ENCODE measurements at places on chromosomes 6 and 20.
A peak's percentile ranks its signal among the peaks of the same experiment; 100 is the strongest.

DNA sequence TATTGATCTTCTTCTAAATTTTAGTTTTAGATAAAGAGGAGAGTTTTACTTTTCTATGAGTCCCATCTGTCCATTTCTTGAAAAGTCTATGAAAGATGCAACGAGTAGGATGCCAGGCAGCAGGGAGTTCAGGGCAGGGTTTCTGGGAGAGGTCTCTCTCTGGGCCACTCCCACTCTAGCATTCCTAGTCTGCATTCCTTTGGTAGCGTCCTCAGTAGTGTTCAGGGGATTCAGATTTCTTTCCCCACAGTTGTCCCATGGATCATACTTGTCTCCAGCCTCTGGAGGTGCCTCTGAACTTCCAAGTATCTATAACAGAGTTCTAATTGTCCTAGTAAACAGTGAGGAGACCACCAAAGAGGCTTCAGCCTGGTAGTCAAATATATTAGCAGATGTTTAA is 225.3 kb downstream of the RIMS1 start:
- no peak for DNase-seq

GRCh38 chr20:8271727-8272126 is 139.7 kb downstream of the PLCB1 start:
- DNase-seq, result peak; percentile 27

- no peak for DNase-seq
Observed at GRCh38 chr6:14824060-14824459, 421.8 kb upstream of the JARID2 start.

DNA sequence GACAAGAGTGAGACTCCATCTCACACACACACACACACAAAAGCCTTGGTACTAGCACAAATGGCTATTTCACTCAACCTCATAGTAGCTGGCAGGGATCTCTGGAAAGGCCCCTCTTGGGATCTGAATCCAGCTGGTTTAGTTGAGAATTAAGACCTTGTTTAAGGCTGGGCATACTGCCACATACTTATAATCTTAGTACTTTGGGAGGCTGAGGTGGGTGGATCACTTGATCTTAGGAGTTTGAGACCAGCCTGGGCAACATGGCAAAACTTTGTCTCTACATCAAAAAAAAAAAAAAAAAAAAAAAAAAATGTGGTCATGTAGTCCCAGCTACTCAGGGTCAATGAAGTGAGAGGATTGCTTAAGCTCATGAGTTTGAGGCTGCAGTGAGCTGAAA is 628.3 kb downstream of the MMUT start:
- DNase-seq, result peak; percentile 16

GRCh38 chr20:2697768-2698167 is 5.2 kb downstream of the EBF4 start:
- DNase-seq, result no peak

- DNase-seq, result no peak
Observed at GRCh38 chr6:5250911-5251310, 9.8 kb downstream of the LYRM4 start.

DNA sequence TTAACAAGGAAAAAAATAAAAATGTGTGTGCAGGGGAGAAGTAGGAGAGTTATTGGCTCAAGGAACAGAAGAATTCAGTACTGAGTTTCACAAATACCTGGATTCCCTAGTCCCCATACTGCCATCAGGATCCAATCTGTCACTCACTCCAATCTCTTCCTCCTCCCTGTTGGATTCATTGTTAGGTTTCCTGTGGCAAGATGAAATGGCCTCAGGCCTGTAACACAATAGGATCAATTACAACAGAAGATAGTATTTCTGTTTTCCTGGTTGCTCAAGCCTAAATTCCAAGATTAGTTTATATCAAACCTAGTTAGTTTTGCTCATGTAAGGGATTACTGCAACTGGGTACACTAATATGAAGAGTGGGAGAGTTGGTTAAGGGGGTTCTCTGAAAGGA is 24.4 kb downstream of the HCRTR2 start:
- DNase-seq, result no peak

- peak; percentile 83 for DNase-seq
Observed at GRCh38 chr6:52839124-52840055, 1.2 kb downstream of the GSTA5 start.

GRCh38 chr6:7785243-7786035 is 59.5 kb downstream of the BMP6 start:
- no peak for DNase-seq

DNA sequence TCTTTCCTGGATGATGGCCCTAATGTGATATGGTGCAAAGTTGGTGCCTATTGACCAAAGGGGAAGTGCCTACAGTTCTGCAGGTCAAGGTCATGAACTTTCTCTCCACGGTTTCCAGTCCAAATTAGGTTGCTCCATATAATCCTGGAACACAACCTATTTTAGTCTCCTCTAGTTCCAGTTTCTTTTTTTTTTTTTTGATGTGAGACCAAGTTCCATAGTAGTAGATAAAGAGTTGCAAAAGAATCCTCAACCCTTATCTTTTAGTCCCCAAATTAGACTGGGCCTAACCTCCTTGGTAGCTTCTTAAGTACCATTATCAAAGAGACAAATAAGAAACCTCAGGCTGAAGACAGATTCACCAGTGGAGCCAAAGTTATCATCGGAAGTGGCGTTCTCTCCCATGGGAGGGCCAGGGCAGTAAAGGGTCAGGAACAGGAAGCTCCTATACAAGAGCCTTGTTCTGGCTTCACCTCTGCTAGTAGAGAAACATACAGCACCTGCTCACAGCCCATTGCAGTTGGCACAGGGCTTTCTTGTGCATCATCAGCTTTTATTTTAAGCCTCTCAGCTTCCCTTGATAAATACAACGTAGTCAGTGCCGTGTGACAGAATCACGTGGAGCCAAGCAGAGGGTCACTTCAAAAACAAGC is 132.2 kb upstream of the RREB1 start:
- no peak for DNase-seq

GRCh38 chr6:64553249-64553786 is 917.7 kb downstream of the PHF3 start:
- no peak for DNase-seq

DNA sequence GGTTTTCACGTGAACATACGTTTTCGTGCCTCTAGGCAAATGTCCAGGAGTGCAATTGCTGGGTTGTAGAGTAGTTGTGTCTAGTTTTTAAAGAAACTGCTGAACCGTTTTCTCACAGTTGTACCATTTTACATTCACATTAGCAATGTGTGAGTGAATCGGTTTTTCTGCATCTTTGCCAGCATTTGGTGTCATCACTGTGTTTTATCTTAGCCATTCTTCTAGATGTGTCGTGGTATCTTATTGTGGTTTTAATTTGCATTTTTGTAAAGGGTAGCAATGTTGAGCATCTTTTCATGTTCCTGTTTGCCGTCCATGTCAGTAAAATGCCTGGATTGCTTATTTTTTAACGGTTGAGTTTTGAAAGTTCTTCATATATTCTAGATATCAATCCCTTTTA is 10.2 kb downstream of the DOK5 start:
- DNase-seq, result no peak

DNA sequence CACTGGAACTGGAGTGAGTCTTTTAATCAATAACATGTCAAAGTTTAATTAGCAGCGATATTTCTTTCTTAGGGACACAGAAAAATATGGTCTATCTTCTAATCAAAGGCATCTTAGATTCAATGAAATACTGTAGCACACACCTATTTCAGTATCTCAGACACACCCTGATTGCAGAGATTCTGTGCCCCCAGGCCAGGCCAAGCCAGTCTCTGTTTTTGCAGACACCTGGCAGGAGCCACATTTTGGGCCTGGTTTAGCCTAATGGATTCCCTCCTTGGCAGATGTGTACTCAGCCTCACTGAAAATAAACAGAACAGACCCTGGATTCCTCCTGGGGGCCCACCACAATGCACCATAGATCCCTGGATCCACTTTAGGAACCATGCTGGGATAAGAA is 74.8 kb downstream of the LRFN2 start:
- no peak for DNase-seq

DNA sequence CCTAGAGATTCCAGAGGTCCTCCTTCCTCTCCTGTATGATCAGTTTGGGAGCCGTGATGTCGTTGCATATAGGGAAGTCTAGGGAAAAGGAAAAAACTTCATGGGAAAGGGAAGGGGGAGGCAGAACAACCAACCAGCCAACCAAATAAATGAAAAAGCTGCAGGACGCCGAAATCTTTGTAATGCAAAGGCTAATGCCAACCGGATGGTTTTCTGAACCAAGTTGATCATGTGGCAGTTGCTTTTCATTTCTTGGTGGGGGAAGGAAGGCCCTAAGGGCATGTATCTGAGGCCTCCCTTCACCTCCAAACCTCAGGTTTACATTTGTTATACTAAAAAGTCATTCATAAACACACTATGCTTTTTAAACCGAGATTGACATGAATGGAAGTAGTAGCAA is 167.2 kb downstream of the ARID1B start:
- no peak for DNase-seq

DNA sequence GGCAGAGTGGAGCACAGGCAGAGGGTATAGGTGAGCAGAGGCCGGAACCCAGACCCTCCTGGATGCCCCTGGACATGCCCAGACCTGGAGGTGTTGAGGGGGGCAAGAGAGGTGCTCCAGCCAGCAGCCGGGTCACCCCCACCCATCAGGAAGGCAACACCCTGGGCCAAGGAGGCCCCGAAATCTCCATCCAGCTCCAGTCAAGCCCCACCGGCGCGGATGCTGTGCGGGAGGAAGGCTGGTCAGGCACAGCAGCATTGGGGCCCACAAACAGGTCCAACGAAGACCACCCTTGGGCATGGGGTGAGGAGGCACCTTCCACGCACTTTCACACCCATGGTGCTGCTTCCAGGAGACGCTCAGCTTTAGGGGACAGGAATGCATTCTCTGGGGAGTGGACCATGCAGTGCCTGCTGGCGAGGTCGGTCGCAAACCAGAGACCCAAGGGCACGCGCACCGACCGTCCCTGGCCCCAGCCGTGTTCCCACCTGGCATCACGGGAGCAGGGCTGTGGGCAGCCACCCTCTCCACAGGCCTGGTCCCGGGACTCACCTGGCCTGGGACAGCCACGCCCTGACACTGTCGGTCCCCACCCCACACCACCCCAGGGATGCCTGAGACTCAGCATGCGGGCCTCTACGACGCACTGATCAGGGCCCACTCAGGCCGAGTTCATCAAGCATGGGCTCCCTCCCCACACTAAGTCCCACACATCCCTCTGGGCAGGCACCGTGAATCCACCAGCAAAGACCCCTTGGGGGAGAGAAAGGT is 43.6 kb upstream of the ZBP1 start:
- DNase-seq, result no peak

DNA sequence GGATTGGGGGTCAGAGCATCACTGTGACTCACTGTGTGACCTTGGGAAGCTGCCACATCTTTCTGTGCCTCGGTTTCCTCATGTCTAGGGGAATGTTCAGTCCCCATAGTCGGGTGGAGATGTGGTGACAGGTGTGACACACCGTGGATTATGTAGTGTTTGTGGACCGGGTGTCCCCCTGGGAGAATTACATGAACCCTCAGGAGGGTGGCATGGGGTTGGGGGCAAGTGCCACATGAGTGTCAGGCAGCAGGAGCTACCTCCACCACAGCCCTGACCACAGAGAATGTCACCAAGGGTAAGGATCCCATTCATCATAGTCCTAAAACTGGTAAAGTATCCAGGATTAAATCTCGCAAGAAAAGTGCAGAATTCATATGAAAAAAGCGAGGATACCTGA is 23.2 kb downstream of the SUN5 start:
- no peak for DNase-seq

DNA sequence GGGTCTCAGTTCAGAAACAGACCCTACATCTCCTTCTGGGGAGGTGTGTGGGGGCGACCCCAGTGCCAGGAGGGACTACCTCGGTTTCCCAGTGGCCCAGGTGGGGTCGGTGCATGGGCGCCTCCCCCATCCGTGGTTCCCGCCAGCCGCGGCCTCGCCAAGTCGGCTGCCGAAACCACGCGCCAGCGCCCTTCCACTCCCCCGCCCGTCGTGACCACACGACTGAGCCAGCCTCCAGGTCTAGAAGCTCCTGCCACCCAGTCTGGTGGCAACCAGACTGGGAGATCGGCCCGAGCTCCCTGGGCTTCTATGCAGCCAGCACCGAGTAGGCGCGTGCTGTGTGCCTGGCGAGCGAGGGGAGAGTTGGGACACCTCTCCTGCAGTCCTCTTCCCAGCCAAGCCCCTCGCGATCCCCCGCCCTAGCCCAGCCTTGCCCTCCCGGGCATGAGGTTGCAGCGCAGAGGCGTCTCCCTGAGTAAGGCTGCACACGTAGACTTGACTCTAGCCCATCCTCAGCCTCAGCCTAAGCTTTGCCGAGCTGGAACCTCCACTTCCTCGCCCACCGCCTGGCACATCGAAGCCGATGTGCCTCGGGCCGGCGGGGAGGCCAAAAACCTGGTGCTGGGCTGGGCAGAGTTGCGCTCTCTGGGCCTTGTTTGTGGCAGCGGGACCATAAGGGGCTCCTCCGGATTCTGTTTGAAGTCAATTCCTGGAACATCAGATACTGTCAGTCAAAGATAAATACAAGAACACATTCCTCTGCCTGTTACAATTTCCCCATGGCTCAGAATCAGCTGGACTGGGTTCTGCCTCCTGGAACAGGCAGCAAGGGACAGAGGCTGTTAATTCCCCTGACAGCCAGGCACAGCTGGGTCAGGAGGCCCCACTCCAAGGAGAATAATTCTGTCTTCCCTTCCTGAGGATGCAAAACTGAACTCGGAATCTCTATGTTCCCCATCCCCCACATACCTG is 1.5 kb upstream of the CPNE5 start:
- DNase-seq, result no peak

DNA sequence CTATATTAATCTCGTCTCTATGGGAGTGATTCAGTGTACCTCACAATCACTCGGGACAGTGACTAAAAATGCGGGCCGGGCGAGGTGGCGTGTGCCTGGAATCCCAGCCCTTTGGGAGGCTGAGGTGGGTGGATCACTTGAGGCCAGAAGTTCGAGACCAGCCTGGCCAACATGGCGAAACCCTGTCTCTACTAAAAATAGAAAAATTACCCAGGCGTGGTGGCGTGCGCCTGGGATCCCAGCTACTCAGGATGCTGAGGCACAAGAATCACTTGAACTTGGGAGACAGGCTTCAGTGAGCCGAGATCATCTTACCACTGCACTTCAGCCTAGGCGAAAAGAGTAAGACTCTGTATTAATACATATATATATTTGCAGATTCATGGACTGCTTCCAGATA is 17.4 kb downstream of the POPDC3 start:
- no peak for DNase-seq

- DNase-seq, result peak; percentile 90
Observed at GRCh38 chr6:105346052-105346451, 56.8 kb downstream of the PREP start.

DNA sequence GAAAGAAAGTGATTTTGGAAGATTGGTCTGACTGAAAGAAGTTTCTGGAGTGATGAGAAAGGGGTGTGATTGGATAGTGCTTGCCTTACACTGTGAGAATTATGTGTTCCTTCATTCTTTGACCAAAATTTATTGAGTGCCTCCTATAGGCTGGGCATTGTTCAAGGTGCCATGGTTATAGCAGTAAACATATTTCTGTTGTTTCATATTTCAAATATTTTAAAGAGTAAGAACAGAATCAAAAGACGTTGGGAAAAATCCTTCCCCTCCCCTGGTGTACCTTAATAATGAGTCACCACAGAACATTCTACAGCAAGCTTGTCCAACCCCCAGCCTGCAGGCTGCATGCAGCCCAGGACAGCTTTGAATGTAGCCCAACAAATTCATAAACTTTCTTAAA is 78.6 kb downstream of the GCLC start:
- DNase-seq, result peak; percentile 46
